CD4-positive, alpha-beta T cell treated with Interleukin-17A for 4 hours (primary cell): ENCODE measurements at places on chromosomes 1 and 21.
A peak's percentile ranks its signal among the peaks of the same experiment; 100 is the strongest.

DNA sequence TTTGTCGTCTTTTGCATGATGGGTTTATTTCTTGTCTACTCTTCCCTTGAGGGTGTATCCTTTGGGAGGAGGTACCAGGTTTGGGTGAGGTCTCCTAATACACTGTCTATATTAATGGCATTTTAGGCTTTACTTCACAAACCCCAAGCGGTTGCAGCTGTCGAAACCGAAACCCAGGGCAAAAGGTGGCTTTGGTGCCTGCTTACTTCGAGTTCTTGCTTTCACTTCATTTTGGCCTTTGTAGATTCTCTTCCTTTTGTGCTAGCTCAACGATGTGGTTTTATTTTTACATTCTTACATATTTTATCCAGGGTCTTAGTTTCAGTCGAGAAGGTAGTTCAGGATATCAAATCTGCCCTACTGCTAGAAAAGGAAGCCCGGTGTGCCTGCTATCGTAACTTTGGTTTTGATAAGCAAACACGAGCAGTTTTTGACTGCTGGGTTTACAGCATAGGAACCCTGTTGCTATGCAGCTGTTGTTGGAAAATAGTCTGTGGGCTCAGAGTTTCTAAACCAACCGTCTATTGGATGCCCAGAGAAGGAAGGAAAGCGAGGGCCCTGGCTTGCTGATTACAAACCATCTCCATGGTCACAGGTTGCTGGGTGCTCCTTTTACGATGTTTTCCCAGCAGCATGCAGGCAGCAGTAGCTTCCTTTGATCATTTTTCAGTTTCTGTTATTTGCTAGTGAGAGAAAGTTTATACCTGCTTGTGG is 9.8 kb upstream of the TSPAN2 start:
- DNase-seq = peak; percentile 72

DNA sequence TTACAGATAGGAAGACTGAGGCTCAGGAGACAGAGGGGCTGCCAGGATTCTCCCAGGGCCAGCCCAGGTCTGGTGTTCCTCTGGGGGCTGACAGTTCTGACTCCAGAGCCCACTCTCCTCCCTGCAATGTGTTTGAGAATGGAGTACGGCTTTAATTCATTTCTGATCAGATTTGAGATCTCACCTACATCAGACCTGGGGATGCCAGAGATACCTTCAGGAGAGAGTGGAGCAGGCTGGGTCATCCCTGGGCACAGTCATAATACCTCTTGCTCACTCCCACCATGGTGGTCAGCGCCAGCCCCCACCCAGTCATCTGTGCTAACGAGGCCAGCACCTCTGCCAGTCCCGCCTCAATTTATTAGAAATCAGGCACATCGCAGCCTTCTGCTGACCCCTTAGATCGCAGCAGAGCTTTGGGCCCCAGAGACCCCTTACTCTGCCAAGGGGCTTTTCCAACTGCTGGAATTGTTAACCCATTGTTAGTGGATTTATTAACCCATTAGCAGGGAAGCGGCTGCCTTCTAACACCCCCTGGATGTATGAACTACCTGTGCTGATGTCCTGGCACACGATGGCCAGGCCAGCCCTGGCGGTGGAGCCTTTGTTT is 352.1 kb downstream of the MATN1 start:
- no peak for DNase-seq

DNA sequence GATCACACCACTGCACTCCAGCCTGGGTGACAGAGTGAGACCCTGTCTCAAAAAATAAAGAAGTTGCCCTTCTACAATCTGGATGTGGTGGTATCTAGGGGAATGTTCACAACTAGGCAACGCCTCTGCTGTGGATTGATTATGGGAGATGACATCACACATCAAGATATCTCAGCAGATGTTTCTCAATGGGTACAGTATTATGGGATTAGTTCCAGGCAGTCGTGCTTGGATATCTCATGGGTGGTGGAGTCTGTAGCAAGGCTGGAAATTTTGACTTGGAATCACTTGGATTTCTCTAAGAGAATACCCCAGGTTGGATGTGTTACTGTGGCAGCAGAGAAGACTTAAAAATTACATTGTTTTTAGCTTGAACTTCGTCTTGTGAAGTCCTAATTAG is 7.7 kb downstream of the IFNAR2 start:
- DNase-seq = no peak

DNA sequence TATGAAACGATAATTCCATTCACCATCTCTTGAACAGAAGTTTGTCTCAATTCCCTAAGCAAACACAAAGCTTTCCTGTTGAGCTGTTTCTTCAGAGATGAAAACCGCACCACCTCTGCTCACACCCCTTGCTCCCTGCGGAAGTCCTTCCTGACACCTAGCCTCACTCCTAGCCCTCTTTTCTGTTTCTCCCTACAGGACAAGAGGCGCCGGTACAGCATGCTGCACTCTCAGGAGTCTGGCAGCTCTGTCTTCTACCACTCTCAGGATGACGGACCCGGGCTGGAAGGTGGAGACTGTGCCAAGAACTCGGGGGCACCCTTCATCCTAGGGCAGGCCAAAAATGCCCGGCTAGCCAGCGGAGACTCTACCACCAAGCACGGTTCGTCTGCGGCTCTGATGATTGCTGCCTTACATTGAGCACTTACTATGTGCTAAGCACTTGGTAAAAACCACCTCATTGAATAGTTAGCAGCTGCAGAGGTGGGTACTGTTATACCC is 45.5 kb downstream of the VWA5B1 start:
- no peak for DNase-seq

GRCh38 chr1:185431612-185432011 is 114.6 kb upstream of the IVNS1ABP start:
- DNase-seq = no peak

DNA sequence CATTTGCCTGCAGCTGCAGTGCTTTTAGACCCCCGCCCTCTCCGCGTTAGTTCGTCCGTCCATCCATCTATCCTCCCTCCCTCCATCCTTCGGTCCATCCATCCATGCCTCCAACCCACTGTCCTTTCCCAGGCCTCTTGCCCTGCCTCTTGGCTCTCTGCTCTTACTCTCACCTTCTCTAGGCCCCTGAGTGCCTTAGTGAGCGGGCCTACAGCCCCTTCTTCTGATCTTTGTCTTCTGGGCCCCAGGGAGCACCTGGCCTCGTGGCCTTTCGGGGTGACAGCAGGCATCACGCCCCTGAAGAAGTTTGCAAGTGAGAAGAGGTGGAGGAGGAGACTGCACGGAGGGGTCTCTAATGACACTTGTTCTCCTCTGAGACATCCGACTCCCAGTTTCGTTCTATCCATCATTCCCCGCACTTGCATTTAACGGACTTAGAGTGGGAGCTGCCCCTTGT is 842 bp downstream of the ATXN7L2 start:
- no peak for DNase-seq

DNA sequence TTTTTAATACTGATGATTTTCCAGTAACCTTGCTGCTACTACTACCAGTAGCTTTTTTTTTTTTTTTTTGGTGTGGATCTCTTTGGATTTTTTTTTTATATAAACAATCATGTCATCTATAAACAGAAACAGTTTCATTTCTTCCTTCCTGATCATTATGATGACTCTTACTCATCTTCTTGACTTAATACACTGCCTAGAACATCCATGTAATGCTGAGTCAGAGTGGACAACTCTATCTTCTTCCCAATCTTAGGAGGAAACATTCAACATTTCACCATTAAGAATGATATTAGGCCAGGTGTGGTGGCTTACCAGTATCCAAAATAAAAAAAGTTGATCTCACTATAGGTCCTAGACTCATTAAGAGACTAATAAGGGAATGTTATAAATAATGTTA is 69.1 kb downstream of the RUSC1 start:
- no peak for DNase-seq

DNA sequence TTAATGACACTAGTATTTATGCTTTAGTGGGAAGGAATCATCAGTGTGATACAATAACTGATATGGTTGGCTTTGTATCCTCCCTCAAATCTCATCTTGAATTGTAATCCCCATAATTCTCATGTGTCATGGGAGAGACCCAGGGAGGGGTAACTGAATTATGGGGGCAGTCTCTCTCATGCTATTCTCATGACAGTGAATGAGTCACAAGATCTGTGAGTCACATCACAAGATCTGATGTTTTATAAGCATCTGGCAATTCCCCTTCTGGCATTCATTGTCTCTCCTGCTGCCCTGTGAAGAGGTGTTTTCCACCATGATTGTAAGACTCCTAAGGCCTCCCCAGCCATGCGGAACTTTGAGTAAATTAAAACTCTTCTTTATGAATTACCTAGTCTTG is 1760.3 kb downstream of the NCAM2 start:
- no peak for DNase-seq

GRCh38 chr1:32665915-32666314 is 14.9 kb downstream of the RBBP4 start:
- no peak for DNase-seq
